ENCODE measurements at places on chromosomes 16 and 17.

GRCh38 chr16:79401782-79402181 lies 198.8 kb downstream of the MAF start:
- DNase-seq: no peak

DNA sequence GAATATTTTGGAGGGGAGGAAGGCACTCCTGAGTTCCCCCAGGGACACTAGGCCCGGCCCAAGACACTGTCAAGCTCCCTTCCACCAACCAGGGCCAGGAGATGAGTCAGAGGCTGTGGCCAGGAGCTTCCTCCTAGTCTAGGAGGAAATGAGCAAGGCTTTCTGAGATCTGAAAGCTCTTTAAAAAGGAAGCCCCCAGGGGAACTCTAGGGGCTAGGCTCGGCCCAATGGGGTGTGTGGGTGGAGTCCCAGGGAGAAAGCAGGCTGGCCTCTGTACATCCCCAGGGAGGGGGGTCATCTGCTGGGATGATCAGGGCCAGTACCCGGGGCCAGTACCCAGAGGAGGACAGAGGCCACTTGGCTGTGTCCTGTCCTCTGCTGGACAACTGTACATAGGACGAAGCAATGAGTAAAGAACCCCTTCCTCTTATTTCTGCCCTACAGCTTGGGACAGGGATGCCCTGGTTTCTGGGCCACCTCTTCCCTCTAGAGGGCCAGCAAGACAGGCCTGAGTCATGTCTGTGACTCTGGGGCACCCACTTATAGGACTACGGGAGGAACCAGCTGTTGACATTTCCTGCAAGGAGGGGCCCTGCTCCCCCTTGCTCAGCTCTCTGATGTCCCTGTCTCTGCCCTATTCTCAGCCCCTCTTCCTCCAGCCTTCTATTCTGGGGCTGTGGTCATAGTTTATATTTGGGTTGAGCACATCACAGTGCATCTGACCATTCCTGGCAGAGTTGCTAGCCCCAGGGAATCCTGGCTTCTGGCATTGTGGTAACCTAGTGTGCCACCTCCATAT lies 2.7 kb downstream of the FHOD1 start:
- DNase-seq: peak; percentile 87

DNA sequence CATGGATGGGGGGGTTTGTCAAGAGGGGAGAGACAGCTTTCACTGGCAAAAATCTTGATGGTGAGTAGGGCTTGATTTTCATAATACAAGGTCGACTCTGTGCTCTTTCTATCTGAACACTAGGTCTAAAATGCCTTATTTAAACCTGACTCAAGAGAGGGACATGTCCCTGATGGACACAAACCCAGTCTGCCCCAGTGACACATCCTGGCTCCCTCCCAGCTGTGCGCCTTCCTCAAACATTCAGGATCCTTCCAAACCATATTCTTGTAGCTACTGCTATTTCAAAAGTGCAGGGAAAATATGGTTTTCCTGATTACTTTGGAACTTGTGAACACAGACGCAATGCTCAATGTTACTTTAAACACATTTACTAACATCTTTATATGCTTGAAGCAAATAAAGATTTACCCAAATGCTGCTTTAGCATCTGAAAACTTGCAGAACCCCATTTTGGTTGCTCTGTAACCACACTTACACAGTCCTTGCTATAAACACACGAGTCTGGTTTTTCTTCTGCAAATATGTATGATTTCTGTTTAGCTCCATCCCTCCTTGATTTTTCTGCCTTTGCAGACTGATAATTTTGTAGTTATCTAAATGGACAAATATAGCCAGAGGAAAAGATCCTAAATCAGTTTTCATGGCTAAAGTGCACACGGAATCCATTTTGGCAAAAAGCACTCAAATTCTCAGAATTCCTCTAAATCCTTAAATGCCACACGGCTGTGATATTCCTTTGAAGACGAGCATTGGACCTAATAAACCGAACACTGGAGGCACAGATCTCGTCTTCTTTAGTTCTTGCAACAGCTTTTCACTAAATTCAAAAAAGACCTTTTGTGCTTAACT lies 499.9 kb upstream of the ZFHX3 start:
- no peak for DNase-seq

DNA sequence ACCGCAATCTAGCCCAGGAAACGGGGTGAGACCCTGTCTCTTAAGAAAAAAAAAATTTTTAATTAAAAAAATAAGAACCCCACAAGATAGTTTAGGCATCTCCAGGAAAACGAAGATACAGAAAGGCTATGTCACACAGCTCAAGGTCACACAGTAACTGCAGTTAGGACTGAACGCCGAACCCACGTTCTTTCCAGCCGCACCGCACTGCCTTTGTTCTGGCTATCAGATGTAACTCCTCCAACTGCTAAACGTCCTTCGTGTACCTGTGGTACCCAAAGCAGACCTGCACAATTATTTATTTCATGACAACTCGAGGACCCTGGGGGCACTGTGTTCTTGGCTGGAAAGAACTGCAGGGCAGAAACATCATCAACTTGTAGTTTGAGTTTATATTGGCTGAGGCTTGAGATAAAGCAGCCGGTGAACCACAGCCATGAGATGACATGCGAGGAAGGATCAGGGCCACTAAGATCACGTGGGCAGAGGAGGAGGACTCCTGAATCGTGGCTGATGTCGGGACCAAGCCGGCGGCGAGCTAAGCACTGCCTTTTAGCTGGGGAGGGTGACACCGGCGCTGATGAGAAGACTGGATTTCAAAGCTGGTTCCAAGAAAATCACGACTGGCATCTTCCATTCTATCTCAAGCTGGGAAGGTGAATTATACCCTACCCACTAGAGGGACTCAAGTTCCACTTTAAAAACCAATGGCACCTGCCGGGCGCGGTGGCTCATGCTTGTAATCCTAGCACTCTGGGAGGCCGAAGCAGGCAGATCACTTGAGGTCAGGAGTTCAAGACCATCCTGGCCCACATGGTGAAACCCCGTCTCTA lies 20.7 kb upstream of the MNT start:
- no peak for DNase-seq

- DNase-seq: no peak
Observed at GRCh38 chr16:88783391-88784073, 1.5 kb downstream of the PIEZO1 start.

- peak; percentile 50 for DNase-seq
Observed at GRCh38 chr17:48131216-48131824, 23.8 kb downstream of the SNX11 start.

DNA sequence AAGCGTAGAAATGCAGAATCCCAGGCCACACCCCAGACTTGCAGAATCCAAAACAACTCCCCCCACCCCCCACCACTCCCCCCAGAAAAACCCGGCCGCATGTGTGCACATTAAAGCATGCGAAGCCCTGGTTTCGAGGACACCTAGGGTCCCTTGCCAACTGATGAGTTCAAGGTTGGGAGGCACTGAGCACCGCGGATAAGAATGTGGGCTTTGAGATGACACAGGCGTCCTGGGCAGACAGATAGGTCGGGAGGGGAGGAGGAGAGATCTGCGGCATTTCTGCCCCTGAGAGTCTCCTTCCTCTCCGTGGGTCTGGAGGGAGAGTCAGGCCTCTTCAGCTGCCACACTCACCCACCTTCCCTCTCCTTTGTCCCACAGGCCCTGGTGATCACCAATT lies 98.3 kb downstream of the ABCC1 start:
- DNase-seq: no peak

- no peak for DNase-seq
Observed at GRCh38 chr16:20122011-20122410, 48.3 kb upstream of the GPR139 start.

- no peak for DNase-seq
Observed at GRCh38 chr16:58409316-58409973, 17.2 kb downstream of the GINS3 start.

DNA sequence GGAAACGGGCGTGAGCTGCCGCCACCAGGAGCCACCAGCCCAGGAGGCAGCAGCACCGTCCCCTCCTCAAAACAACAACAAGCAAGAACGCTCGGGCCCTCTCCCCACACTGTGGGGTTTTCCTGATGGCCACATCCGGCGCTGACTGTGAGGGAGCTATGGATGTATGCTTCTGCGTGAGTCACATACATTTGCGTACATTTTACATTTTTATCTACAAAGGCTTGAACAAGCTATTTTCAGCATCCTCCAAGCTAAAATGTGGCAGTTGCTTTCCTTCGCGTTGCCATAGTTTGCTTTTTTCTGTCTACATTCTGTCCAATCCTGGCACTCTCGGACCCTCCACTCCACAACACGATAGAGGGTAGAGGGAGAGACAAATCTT lies 2.0 kb upstream of the ABR start:
- no peak for DNase-seq

DNA sequence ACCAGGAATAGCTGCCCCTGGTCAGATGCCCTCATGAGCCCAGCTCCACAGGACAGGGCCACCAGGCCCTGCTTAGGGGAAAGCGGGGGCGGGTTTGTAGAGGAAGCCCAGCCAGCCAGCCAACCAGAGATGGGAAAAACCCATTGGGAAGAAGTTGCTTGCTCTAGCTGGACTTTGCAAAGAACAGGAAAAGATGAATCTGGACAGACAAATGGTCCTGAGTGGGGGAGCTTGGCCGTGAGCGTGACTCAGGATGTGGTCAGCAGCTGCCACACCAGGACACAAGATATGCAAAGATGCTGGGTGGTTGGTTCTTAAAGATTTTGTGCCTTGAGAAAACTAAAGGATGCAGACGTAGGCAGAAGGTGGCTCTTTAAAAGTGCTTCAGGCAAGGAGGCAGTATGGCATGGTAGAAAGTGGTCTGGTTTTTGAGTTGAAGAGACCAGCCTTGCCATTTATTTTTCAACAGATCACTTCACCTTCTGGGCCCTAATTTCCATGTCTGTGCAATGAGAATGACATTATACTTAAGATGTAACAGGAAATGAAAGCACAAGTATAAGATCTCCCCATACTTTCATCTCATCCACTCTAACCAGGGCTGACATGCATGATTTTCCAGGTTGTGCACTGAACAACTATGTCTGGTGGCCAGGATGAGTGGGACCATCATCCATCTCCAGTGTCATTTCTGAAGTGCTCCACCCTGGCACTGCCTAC lies 27.8 kb upstream of the HEATR6 start:
- DNase-seq: no peak

GRCh38 chr16:68737730-68738629 lies 888 bp downstream of the CDH1 start:
- no peak for DNase-seq

- DNase-seq: no peak
Observed at GRCh38 chr17:19270704-19271611, 33.8 kb downstream of the EPN2 start.

DNA sequence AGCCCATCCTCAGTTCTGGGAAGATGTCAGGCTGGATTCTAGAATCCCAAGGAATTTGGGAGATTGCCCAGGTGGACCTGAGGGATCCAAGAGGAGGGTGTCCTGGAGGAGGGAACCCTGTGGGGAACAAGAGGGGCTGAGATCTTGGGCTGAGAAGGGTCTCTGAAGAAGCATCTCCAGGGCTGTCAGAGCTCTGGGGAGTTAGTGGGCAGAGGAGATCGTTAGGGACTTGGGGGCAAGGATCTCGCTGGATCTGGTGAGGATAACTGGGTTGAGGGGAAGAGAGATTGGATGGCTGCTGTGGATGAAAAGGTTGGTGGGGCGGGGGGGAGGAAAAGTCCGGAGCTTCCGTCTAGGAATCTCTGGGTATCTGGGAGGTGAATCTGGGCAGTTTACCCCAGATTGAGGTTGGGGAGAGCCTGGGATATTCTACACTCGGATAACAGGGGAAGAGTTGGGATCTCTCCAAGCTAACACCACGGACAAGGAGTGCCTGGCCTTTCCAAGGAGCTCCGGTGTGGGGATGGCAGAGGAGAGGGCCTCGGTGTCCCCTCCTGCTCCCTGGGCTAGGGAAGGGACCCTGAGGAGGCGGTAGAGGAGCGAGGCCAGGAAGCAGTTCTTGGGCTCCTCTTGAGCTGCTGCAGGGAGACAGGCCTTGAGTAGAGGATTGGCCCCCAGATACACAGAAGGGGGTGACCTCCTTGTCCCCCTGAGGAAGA lies 1.7 kb downstream of the FBXL19 start:
- DNase-seq: no peak

GRCh38 chr17:5911919-5912318 lies 158.3 kb upstream of the WSCD1 start:
- DNase-seq: no peak

DNA sequence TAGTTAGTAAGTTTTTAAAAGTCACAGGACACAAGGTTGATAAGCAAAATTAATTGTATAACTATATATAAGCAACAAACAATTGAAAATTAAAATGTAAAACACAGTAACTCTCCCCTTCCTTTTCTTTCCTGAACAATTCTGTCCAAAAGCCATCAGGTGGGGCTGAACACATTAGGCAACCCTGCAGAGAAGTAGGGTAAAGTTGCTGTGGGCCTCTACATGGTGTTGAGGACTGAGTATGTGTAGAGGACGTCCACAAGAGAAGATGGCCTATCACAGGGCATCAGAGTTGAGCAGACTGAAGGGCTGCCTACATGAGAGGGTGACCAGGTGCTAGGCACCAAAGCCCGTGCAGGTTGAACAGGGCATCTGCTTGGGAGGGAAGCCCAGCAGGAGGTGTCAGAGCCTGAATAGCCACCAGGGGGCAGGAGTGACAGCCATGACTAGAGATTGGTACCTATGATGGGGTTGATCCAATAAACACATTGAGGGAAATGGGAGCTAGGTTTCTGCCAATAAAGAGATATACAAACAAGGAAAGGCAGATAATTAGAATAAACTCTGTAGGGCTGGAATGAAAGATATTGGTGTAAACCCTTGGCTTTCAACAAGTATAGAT lies 415.1 kb downstream of the NPIPA8 start:
- peak; percentile 22 for DNase-seq

- no peak for DNase-seq
Observed at GRCh38 chr16:86316967-86317812, 193.1 kb upstream of the FOXF1 start.

GRCh38 chr16:66342294-66342900 lies 24.1 kb upstream of the CDH5 start:
- DNase-seq: no peak

DNA sequence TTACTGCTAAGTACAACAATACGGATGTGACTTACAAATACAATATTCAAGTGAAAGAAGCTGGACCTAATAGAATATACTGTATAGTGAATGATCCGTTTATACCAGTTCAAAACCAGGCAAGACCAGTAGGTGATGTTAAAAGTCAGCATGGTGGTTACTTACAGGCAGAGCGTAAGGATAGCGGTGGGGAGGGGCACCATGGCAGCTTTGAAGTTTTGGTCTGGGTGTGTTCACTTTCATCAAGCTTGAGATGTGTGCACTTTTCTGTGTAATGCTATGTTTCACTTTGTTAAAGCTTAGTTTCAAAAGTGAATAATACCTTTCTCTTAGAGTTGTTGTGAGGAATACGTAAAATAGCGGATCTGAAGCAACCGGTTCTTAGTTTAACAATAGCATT lies 16.5 kb upstream of the SLC35G3 start:
- DNase-seq: peak; percentile 52

GRCh38 chr16:19883296-19883965 lies 1.2 kb downstream of the GPRC5B start:
- no peak for DNase-seq
